Left renal pelvis (tissue), 4 donors: ENCODE measurements at places on chromosomes 3 and 15. TPM values are rescaled to one million over a fixed set of nuclear protein-coding genes. Genes with fewer than 3 reads are reported as not detected.
A peak's percentile ranks its signal among the peaks of the same experiment; 100 is the strongest.

- DNase-seq = no peak
These were observed 13.7 kb downstream of the EIF2AK4 start for GRCh38 chr15:39947401-39948197.

DNA sequence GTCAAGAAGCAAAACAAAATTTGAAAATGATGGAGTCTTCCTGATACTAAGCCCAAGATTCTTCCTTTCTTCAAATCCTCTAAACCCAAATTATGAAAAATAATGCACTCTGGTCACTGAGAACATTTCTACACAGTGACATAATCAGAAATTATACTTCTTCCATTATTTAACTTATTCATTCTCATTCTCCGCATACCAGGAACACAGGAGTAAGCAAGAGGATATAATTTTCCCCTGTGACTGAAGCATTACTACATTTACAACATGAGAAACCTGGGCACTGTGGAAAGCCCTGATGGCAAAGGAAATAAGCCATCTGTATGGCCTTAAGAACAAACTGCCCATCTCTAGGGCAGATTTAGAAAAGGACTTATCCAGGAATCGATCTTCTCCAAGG, 47.0 kb downstream of the EXD1 start:
- DNase-seq = no peak

DNA sequence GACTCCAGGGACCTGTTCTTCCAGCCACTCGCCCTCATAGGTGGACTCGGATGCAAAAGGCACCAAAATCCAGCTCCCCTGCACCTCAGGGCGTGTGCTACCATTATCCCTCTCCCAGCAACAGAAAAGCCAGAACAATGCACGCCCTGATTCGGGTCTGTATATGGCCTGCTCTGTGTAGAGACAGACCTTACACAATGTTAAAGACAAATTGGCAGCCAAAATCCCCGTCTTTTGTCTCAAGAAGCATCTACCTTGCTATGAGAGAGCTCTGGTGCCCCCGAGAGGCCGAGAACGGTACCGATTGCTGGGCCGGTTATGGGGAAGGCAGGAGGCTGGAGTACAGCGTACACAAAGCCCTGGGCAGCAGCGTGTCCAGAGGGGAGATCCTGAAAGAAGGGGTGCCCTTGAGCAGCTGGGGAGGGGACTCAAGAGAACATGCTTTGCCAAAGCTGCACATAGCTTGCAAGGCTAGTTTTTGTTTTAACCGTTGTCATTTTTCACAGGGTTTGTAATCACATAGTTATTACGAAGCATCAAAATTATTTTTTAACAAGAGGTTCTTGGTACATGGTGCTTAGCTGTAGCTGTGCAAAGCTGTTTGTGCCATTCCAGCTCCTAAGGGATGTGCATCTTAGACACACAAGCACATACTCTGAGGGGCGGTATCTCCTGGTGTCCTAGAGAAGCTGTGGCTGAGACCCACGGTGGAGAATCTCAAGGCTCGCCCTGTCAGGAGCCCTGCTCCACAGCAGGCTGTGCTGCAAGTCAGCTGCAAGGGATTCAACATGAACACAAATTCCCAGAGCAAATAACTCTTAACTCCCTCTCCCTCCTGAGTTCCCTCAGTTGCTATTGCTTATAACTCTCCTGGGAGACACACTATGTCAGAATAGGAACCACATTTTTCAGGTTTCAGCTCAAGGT, 461.5 kb upstream of the PPP2R3A start:
- peak; percentile 52 for DNase-seq

DNA sequence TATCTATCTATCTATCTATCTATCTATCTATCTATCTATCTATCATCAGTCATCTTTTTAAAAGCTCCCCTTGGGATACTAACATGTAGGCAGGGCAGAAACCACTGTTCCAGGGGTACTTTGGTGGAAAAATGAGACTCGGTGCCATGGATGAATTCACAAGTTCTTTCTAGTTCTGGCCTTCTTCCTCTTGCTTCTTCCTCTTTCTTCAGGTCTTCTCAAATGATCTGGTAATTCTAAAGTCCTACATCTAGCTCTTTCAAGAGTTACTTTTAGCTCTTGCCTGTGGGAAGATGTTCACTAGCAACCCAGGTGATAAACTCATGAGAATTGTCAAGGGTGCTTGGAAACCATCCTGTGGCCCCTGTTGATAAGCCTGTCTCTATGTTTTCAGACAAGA, 168.5 kb upstream of the TBC1D5 start:
- no peak for DNase-seq

DNA sequence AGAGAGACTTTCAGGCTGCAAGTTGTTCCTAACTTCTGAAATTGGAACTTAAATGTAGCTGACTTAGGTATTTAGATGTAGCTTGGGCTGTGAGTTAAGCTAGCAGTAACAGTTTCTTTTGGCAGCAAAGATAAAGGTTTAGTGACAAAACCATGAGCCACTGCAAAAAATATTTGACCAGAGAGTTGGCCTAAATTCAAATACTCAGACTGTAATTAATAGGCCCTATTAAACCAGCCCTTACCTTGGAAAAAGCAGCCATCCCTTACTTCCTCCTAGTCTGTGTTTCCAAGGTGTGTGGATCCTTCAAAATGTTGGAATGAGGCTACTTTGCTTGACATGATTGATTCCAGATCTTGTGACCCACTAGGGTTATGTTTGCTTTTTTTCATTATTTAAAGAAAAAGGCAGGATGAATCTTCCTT, 8.2 kb downstream of the TPM1 start:
- DNase-seq = no peak

DNA sequence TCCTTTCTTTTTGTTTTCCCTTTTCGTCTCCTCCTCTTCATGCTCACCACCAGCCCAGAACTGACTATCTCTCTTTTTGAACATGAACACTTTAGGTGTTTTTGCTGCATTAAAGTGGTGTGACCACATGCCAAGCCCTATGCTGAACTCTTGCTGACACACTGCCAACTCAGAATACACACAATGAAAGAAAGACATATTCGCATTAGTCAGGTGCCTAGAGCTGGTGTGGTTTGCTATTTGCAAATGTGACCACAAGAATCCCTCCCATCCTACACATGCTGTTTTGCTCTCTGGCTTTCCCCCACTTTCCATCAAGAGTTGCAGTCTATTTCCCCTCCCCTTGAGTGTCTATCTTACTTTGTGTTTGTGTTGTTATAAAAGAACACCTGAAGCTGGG, 967.8 kb upstream of the CFAP20DC start:
- no peak for DNase-seq

DNA sequence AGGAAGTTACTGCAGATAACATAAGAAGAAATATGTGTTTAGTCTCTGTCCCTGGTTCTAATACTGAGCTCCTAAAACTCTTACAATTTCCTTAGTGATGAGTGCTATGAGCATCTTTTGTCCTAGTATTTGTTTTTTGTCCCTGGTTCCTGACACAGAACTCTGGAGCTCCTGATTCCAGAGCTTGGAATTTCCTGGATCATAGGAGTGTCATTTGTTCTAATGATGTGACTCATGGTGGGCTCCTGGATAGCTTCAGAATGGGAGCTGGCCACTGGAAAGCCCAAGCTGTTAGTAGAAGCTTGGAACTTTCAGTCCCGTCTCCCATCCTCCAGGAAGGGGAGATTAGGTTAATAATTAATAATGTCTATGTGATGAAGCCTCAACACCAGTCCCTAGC, 98.2 kb downstream of the CNTN6 start:
- no peak for DNase-seq

DNA sequence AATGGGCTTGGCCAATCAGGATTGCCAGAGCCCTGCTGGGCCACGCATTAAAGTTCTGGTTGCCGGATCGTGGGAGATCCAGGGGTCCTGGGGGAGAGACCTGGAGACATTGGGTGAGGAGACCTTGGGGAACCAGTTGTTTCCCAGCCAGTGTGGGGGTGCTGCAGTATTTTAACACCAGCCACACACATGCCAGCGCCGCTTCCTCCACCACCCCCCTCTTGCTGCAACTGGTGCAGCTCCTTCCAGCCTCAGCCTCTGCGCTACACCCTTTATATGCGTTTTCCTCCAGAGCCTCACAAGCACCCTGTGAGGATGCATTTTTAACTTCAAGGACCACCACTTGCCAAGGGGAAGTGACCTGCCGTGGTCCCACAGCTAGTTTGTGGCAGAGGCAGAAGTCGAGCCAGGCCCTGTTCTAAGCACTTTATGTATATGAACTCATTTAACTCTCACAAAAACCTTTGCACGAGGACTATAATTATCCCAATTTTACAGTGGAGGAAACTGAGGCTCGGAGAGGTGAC, 29.4 kb upstream of the GRIP2 start:
- DNase-seq = no peak

Gene MEX3B
- polyA plus RNA-seq = 17.5 TPM

Gene CCNB2
- 45.7 TPM for polyA plus RNA-seq

Gene GABRA5
- 0.27 TPM for polyA plus RNA-seq

Gene IL17RB
- polyA plus RNA-seq = 14.5 TPM
